ENCODE measurements at places on chromosomes 4 and X.

GRCh38 chr4:102420563-102421398 is 75.5 kb upstream of the SLC39A8 start:
- no peak for DNase-seq

GRCh38 chr4:55173580-55173979 is 48.2 kb upstream of the KDR start:
- peak; percentile 83 for DNase-seq

GRCh38 chrX:110281377-110281776 is 36.5 kb downstream of the AMMECR1 start:
- DNase-seq, result no peak

DNA sequence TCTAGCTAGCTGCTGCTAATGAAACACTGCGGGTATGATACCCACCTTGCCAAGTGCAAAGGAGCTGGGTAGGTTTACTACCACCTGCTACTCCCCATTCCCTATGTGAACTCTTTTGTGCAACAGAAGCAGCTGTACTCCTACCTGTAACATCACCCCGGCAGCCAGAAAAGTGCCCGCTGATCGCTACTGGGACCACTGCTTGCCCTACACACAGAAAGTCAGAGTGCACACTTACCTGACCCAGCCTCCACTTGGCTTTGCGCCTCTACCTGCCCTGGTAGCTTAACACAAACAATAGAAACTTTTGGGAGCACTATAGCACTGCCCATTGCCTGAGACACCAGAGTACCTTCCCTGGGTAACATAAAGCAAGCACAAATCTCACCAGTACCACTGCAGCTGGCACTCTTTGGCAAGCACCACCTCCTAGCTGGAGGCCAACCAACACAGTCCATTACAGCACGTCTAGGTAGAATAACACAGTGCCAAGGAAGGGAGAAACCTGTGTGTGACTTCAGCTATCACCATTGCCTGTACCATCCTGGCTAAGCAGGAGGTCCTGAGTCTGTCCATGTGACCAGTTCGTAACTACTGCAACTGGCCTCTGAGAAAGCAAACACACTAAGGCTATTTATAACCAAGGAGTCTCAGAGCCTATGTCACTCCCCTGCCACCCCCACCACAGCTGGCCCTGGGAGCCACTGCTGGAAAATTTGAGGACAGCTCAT is 80.1 kb downstream of the CENPC start:
- no peak for DNase-seq

DNA sequence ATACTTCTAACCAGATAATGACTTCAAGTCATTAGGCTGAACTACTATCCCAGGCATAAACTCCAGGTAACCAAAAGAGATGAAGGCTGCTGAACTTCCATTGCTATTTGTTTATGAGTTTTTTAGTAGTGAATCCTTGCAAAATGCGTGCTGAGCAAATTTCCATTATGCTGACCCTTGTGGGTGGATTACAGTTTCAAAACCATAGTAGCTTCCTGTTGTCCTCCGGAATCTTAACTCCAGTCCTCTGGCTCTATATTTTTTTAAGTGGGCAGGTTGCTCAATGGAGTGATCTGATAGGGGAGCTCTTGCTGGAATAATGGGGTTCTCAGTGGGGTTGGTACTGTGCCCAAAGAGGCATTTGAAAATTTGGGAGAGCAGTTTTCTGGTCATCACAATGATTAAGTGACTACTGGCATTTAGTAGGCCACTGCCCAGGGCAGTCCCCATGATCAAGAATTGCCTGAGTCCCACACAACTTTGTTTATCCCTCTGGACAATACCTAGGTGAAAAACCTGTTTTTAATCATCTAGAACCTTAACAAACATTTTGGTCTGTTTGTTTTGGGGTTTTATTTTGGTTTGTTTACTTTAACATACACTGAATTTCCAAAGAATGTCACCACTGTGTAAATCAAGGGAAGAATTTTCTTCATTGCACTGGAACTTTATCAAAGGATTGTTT is 302.3 kb upstream of the GATB start:
- DNase-seq, result no peak

DNA sequence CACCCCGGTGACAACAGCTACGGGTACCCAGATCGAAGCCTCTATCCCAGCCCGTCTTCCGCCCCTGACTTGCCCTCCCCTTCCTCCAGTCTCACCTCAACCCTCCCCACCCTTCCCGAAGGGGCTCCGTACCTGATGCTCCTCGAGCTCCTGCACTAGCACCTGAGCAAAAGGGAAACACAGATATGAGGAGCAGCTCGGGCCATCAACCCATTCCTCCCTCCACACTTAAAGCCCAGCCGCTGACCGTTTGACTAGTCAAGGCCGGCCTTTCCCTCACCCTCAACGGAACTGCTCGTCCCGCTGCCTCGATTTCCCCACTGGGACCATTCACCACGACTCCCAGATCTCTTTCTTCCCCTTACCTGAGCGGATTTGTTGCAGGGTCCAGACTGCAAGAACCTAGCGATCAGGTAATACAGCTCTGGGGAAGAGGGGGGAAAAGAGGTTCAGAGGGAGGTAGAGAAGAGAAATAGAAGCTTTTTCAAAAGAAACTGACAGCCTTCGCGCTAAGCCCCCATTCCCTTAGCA is 731 bp downstream of the BRWD3 start:
- DNase-seq, result no peak

DNA sequence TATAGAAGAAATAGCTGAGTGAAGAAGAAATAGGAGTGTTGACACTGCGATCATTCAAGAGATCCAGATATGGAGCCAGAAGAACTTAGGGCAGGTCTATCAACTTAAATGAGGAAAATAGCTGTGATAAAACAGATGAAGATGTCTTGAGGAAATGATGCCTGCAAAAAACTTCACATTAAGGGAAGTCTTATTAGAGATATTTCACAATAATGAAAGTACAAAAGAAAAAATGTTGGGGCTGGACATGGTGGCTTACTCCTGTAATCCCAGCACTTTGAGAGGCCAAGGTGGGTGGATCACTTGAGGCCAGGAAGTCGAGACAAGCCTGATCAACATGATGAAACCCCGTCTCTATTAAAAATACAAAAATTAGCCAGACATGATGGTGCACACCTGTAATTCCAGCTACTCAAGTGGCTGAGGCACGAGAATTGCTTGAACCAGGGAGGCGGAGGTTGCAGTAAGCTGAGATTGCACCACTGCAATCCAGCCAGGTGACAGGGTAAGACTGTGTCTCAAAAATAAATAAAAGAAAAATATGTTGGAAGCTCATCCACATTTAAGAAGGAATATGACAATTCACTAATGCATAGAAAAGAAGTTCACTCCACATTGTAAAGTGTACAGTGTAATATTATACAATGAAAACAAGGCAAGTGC is 56.3 kb downstream of the PKD2 start:
- DNase-seq, result no peak

GRCh38 chrX:40147971-40148370 is 50.2 kb upstream of the BCOR start:
- DNase-seq, result no peak

DNA sequence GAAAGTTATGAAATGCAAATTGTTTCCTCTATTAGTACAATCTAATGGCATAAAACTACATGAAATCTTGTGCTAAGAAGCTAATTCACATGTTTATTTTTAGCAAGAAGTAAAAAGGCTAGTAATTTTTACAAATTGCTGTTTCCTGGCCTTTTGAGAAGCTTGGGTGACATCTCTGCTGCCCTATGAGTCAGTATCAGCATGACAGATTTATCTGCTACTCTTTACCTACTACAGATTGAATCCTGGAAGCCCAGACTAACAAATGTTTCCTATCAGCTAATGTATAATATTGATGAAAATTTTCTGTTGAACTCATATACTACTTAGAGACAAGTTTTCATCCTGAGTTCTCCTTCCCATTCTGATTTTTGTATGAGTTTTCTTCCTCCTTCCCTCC is 232.4 kb downstream of the DCTD start:
- no peak for DNase-seq

- DNase-seq, result no peak
Measured at GRCh38 chrX:10395179-10395578, 225.2 kb downstream of the MID1 start.

DNA sequence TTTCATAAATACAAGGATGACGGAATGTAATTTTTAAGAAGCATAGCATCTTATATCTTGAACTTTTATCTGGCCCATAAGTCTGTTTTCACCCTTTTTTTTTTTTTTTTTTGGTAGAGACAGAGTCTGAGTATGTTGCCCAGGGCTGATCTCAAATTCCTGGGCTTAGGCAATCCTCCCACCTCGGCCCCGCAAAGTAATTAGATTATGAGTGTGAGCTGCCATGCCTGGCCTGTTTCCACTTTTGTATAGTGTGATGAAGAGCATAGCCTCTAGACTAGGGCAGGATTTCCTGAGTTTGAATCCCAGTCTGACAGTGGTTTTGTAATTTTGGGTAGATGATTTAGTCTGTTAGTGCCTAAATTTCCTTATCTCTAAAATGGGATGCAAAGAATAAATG is 11.0 kb downstream of the STIM2 start:
- DNase-seq, result peak; percentile 60

- DNase-seq, result no peak
Measured at GRCh38 chr4:21001490-21001889, 301.2 kb downstream of the PACRGL start.

GRCh38 chr4:51909236-51909703 is 66.3 kb downstream of the DCUN1D4 start:
- no peak for DNase-seq

- DNase-seq, result no peak
Measured at GRCh38 chr4:17241835-17242234, 270.1 kb downstream of the QDPR start.

GRCh38 chr4:5465956-5466355 is 242.4 kb downstream of the EVC2 start:
- no peak for DNase-seq

All from fibroblast of pulmonary artery (primary cell).